ENCODE measurements at places on chromosomes 5 and 9. TPM values are rescaled to one million over a fixed set of nuclear protein-coding genes. Genes with fewer than 3 reads are reported as not detected.

The PURA gene
- total RNA-seq = 5.5 TPM

The C5 gene
- 8.3 TPM for total RNA-seq

DNA sequence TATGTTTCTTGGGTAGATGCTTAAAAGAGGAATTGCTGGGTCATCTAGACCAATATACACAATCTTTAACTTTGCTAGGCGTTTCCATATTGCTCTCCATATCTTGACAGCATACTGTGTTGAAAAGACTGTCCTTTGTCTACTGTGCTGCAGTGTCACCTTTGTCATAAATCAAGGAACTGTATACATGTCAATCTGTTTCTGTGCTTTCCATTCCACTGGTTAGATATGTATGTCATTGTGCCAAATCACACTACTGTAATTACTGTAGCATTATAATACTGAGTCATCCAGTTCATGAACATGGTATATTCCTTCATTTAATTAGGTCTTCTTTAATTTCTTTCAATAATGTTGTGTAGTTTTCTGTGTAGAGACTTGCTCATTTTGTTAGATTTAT lies 149.7 kb upstream of the RASGRF2 start:
- H3K36me3 ChIP-seq = no peaks in the 10 kb centered on the region
- no peak overlapping the region for H3K27ac ChIP-seq
- H3K27me3 ChIP-seq = no peaks in the 10 kb centered on the region
- DNase-seq = no peak

GRCh38 chr5:91110686-91111085 lies 272.4 kb downstream of the ARRDC3 start:
- H3K4me1 ChIP-seq = peaks cover 39% of the 10 kb centered on the region
- no peak overlapping the region for H3K27ac ChIP-seq
- peaks cover 9% of the 10 kb centered on the region for H3K36me3 ChIP-seq
- H3K27me3 ChIP-seq = no peaks in the 10 kb centered on the region
- no peak overlapping the region for H3K4me3 ChIP-seq

- peaks cover 12% of the 10 kb centered on the region for H3K4me1 ChIP-seq
- no peaks in the 10 kb centered on the region for H3K36me3 ChIP-seq
- no peak overlapping the region for H3K4me3 ChIP-seq
- DNase-seq = no peak
Observed at GRCh38 chr5:143440448-143441115, 37.1 kb upstream of the NR3C1 start.

- no peaks in the 10 kb centered on the region for H3K27me3 ChIP-seq
- no peak overlapping the region for H3K4me3 ChIP-seq
- no peak for DNase-seq
- H3K36me3 ChIP-seq = no peaks in the 10 kb centered on the region
- H3K27ac ChIP-seq = no peak overlapping the region
- H3K4me1 ChIP-seq = peaks cover 7% of the 10 kb centered on the region
Observed at GRCh38 chr9:131651599-131651998, 88.3 kb downstream of the RAPGEF1 start.

Data from neural crest cell (in vitro differentiated cells).